Cortex of kidney (tissue), 1 donor: ENCODE measurements at places on chromosomes 1 and 21.

DNA sequence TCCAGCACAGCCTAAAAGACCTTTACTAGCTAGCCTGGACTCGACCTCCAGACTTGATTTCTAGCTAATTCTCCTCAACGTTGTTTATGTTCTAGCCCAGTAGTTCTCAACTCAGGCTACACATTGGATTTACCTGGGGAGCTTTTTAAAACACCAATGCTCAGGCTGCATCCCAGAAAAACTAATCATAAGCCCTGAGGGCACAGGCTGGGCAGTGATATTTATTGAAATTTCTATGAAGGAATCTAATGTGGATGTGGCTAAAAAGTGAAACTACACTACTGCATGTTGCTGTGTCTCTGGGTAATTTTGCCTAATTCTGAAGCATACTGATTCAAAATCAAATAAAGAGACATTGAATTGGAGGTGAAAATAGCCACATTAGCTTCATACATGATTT, 479.4 kb downstream of the KCNT2 start:
- DNase-seq: no peak

DNA sequence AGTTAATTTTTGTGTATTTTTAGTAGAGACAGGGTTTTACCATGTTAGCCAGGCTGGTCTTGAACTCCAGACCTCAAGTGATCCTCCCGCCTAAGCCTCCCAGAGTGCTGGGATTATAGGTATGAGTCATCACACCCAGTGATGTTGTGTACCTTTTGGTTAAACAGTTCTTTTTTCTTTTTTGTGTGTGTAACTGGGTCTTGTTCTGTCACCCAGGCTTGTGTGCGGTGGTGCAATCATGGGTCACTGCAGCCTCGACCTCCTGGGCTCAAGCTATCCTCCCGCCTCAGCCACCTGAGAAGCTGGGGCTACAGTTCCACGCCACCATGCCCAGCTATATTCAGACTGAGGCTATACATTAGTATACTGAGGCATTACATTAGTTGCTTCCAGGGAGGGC, 37.8 kb downstream of the GABPB2 start:
- DNase-seq: no peak

- DNase-seq: no peak
Measured at GRCh38 chr1:91753878-91754277, 132.1 kb downstream of the TGFBR3 start.

DNA sequence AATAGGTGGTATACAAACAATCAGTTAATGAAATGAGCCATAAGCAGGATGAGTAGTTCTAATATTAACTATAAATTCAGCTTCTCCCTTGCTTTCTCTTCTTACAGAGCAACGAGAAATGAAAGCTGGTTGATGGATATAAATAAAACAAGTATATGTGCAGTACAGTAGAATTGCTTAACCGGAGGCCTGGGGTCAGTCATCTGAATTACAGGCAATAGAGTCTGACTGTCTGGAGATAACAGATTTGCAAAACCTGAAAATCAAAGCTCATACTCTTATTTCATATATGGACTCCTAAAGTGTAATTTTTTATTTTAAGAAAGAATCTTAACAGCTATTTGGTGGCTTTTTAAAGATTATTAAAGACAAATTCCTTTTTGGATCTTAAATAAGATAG, 43.1 kb upstream of the SGIP1 start:
- no peak for DNase-seq

- no peak for DNase-seq
Measured at GRCh38 chr1:170694172-170694926, 30.4 kb downstream of the PRRX1 start.

GRCh38 chr1:222798975-222799374, 15.9 kb upstream of the DISP1 start:
- no peak for DNase-seq

DNA sequence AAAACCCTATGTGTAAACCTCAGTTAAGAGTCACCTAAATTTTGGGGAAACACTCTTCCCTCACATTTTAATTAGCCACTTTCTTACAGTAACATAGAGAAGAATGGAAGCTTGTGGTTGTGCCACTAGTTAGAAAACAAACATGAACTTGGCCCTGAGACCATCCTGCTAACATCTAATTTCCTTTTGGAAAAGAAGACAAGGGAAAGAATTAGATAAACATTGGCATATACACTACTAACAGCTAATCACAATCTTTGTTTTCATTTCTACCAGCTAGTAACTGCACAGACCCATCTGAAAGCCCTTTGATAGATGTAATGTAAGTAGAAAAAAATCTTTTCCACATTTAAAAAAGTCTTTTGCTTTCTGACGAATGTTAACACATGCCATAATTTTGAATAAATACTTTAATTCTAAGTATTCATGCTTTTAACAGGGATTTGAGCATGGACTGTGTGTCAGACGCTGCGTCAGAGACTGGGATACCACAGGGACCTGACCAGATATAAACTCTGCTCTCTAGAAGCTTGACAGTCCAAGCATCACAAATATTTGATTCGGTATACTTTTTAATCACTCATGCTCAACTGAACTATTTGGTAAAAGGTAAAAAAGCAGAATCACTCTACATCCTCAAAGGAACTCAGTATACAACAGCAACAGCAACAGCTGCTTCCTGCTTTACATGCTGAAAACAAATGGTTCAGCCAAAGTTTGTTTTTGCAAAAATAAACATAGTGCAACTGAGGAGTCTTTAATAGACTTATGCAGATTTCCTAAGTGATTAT, 30.2 kb downstream of the DPH5 start:
- no peak for DNase-seq

GRCh38 chr21:35609263-35609662, 451.1 kb downstream of the SETD4 start:
- DNase-seq: no peak

- no peak for DNase-seq
Measured at GRCh38 chr1:216587715-216588114, 135.5 kb downstream of the ESRRG start.

- DNase-seq: no peak
Measured at GRCh38 chr1:207822602-207823451, 71.0 kb downstream of the CD46 start.

- no peak for DNase-seq
Measured at GRCh38 chr1:60875138-60875537, 207.2 kb upstream of the NFIA start.

DNA sequence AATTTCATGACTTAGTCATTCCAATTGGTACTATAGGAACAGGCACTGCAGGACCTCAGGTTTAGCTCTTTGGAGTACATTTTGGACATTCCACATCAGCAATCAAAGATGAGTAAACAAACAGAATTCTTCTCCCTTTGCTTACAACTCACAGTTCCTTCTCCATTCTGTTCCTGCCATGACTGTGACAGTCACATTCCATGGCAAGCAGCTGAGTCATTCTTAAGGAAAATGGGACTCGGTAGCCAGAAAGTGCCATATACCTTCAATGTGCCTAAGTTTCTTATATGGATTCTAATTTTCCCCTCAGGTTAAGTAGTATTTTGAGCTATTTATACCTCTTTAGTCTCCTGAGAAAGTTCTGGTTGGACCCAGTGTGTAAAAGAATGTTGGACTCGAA, 25.6 kb downstream of the CRCT1 start:
- DNase-seq: no peak
